ENCODE measurements at places on chromosomes 2 and 18.

- DNase-seq = no peak
Measured at GRCh38 chr2:54482715-54483114, 26.6 kb downstream of the SPTBN1 start.

DNA sequence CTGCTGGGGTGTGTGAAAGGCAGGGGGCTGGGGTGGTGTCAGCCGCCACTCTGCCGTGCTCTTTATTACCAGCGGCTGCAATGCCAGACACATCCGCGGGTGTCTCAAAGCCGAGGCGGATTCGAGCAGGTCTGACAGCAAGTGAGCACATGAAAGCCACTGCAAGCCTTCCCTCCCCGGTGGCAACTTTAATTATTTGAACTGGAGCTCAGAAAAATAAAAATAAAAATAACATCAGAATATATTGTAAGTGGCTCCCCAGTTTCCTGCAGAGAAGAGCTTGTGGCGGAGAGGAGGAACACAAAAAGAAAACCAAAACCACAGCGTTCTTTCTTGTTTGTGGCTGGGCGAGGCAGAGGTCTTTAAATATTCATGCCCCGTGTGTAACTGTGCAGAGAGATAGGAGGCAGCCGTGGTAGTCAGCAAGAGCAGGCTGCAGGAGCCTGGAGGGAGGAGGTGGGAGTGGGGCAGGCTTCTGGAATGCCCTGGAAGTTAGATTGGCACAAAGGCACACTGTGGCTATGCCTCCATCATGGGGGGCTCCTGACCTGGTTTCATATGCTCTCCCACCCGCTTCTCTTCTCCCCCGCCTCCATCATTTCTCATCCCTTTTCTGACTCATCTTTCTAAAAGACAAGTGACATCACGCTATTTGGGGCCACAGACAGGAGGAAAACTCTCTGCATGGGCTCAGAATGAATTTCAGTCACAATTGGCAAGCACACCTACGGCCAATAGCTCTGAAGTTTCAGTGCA, 199.8 kb downstream of the CLIP4 start:
- DNase-seq = peak; percentile 69

DNA sequence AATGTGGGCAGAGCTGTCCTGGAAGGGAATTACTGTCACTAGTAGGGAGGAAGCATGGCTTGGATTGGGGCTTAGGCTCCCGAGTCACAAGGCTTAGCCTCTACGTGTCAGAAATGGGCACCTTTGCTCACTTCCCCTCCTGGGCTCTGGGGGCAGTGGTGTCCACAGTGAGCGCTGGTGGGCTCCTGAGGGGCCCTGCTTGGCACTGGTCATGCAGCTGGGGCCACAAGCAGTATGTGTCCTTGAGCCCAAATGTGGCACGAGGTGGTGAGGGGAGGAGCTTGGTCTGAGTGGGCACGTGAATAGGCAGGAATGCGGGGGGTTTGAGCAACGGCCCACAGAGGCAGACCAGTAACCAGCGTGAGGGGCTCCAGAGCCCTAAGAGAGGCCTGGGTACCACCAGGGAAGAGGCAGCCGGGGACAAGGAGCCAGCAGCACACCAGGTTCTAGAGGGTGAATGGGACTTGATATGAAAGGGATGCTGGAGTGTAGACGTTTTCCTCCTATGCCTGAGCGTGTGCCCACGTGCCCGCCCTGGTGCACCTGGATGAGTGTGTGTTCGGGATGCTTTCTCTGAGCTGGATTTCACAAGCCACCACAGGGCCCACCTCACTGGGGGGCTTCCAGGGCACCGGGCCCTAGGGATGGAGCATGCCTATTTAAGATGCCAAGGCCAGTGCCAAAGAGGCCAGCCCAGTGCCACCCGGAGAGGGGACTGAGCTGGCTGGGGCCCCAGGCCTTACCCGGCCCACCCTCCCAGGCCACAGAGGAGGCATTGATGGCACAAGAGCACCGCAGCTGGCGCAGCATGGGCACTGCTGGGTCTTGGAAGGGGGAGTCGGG, 22.8 kb upstream of the PTMA start:
- no peak for DNase-seq

DNA sequence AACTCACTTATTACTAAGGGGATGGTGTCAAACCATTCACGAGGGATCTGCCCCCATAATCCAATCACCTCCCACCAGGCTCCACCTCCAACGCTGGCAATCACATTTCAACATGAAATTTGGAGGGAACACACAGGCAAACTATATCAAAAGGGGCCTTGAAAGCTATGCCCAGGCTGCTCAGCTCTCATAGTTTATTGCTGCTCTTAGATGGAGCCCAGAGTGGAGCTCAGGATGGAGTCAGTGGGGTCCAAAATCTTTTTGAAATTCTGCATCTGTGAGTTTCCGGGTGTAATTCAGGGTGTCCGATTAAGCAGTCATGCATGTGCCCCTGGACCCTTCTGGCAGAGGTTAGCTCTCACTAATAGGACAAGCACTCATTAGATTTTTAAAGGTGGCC, 24.3 kb downstream of the RHOB start:
- DNase-seq = no peak

- no peak for DNase-seq
Measured at GRCh38 chr2:177283906-177284305, 19.4 kb upstream of the NFE2L2 start.

- no peak for DNase-seq
Measured at GRCh38 chr2:230423851-230424458, 8.0 kb downstream of the SP100 start.

DNA sequence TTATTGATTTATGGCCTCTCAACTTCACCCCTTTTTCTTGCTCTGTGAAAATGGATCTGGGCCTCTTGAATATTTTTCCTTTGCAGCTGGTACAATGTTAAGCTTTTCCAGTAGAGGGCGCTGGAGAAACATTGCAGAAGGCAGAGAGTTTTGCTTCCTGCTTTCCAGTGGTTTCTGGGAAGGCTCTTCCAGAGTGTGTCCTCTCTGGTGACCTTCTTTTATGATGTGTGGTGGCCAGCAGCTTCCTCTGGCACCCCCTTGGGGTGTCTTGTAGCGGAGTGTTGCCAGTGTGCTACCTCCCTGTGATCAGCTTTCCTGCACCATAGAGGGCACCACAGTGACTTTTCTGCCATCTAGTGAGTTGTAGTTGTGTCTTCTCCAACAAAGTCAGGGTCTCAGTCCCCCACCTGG, 25.4 kb upstream of the MGAT5 start:
- DNase-seq = no peak

DNA sequence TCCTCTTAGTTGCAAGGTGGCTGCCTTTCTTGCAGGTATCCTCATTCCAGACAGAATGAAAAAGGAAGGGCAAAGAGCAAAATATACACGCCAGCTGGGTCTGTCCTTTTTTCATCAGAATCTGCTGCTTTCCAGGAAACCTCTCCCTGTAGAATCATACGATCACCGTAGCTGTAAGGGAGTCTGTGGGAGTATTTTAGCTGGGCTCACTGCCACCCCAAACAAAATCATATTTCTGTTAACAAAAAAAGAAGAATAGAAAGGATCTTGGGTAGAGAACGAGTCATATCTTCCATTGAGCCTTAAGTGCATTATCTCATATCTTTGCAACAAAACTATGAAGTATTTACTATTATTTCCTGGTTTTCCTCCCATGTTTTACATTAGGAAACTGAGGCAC, 15.0 kb upstream of the TANC1 start:
- no peak for DNase-seq

- no peak for DNase-seq
Measured at GRCh38 chr2:57894381-57894780, 152.2 kb upstream of the VRK2 start.

DNA sequence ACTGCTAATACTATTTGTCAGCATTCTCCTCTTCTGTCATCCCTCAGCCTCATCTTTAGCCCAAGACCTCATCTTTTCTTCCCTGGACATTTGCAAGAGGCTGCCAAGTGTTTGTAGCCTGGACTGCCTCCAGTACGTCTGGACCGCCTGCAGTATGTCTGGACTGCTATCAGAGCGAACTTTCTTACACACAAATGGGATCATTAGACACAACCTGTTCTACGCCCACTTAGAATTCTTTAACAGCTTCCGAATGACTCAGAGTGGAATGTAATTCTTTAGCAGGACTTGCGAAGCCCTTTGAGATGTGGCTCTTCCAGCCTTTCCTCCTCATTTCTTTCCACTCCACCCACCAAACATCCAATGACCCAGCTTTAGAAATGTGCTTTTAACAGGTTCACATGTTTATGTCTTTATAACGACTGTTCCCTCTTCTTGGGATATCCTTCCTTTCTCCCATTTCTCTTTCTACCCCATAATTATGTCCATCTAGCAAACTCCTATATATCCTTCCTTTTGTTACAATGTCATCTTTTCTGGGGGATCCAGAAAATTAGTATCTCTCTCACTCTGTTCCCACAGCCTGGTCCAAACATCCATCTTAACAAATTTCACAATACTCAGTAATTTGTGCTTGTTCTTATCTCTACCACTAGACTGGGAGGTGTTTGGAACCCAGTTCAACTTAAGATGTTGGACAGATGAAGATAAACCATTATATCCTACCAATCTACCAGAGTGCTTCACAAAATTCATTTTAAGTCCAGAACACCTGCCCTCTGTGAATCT, 171.3 kb upstream of the PGAP1 start:
- DNase-seq = no peak

- no peak for DNase-seq
Measured at GRCh38 chr2:10591207-10591606, 98.6 kb downstream of the NOL10 start.

- DNase-seq = no peak
Measured at GRCh38 chr2:175293776-175294175, 112.3 kb upstream of the ATP5MC3 start.

DNA sequence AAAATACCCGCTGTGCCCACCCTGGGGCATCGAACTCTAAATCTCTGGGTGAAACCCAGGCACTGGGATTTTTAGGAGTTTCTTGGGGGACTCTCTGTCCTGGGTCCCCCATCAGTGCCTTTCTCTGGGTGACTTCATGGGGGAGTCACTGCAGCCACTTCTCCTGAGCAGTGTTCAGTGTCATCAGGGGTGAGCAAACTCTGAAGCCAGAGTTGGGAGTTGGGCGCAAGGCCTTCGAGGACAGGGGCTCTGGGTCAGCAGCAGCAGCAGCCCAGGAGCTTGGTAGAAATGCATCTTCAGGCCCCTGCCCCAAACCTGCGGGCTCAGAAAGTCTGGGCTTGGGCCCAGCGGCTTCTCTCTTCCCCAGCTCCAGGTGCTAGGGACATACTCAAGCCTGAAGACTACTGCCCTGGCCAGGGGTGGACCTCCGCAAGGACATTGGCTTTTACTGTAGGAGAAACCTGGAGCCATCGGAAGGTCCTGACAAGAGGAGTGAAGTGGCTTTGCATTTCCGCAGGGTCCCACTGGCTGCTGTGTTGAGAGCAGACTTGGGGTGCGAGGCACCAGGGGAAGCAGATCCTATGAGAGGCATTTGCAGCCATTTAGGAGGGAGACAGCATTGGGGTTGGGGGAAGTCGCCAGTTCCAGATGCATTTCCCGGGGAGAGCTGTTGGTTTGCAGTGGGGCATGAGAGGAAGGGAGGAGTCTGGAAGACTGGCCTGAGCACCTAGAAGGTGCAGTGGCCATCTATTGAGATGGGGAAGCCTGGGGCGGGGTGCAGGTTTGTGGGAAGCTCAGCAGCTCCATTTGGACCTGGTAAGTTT, 51.5 kb upstream of the FAHD2A start:
- no peak for DNase-seq

DNA sequence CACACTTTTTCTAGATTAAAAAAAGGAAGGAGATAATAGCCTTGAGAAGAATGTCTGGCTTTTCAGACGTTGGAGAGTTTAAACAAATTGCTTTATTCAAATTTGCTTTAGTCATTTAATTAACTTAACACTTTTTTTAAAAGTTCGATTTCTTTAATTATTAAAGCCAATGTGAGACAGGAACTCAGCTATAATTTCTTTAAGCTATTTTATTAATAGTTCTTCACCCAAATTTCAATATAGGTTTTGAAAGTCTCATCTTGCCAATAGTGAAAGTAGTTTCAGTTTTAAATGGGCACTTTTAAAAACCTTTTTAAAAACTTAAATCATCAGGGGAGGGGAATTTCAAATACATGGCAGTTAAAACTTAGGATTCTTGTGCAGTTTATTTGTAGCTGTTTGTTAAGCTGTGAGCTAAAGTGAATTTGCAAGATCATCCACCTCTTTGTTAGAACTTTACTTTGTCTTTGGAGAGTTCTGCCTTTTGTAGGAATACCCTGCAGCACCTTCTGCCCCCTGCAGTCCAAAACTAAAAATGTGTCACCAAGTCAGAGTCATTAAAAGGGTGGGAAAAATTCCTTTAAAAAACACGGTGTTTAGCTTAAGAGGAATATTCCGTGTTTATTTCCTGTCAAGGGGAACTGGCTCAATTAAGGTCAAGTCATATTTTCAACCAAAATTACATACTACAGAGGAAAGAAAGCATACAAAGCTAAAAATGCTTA, 4.6 kb downstream of the TGIF1 start:
- DNase-seq = no peak

- no peak for DNase-seq
Measured at GRCh38 chr2:100359576-100359975, 37.3 kb upstream of the LONRF2 start.

GRCh38 chr2:163182764-163183354, 344.3 kb upstream of the KCNH7 start:
- DNase-seq = no peak
